ENCODE measurements at places on chromosomes 11 and 22.

DNA sequence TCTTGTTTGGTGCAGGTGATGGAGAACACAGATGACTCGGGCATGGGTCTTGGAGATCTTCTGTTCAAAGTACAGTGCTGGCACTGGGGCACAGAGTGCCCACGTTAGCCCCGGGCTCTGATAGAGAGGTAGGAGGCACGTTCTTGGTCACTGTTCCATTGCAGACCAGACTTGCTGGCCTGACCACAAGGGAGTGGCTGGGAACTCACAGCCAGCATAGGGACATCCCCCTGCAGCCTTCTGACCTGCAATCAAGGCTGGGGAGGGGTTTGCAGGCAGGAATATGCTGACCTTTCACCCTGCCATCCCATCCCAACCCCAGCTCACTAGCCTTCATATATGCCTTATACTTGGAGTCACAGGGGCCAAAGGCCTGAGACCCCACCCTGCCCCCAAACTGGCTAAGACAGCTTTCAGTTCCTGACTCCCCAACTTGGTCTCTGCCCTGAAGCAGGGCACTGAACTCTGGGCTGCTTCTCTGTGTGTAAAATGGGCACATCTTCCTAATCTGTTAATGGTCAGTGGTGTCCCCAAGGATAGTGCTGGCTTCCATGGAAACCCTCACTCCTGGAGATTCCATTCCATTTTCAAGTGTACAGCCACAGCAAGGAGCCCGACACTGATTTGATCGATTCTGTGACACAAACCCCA, 4.6 kb downstream of the MRPL49 start:
- DNase-seq = no peak

DNA sequence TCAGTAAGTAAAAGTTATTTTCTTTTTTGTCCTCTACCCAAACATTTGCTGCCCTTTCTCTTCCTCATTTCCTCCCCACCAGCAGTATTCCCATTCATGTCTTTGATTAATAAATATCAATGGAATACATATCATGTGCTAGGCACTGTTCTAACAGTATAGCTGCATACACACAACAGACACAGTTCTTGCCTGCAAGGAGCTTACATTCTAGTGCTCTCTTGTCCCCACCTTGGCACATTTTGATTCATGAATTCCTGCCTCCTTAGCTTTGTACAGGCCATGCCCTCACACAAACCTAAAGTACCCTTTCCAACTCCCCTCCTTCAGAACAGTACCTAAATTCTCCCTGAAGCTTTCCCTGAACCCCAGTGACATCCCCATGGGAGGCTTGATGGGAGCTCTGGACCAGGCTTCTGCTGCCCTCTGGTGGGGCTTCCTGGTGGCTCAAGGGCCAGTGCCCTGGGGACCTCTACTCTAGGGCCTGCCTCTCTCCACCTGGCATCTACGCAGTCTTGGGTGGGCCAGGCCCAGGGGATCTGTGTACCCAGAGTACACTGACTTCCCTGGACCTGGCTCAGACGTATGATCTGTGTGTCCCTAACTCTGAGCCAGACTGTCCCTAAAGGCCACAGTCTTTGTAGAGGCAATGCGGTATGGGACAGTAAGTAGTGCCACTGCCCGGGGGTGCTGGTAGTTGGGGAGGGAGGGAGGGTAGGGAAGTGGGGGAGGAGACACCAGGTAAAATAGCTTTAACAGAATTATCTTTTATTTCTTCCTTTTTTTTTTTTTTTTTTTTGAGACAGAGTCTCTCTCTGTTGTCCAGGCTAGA, 14.1 kb downstream of the RPS13 start:
- DNase-seq = peak; percentile 48

DNA sequence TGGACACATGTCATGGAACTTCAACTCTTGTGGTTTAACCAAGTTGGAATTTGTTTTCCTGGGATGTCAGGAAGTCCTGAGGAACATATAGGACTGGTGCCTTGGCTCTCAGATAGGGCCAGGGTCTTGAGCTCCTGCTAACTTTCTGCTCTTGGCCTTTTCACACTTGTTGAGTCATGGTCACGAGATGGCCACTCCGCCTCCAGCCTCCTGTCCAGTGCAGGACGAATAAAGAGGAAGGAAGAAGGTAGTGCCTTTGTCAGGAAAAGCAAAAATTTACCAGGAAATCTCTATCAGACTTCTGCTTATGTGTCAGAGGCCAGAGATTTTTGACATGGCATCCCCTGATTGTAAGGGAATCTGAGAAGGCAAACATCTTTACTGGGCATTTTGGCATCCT, 89.1 kb upstream of the ARHGAP20 start:
- no peak for DNase-seq

- no peak for DNase-seq
These were observed 422 bp upstream of the LGR4 start for GRCh38 chr11:27473017-27473406.

DNA sequence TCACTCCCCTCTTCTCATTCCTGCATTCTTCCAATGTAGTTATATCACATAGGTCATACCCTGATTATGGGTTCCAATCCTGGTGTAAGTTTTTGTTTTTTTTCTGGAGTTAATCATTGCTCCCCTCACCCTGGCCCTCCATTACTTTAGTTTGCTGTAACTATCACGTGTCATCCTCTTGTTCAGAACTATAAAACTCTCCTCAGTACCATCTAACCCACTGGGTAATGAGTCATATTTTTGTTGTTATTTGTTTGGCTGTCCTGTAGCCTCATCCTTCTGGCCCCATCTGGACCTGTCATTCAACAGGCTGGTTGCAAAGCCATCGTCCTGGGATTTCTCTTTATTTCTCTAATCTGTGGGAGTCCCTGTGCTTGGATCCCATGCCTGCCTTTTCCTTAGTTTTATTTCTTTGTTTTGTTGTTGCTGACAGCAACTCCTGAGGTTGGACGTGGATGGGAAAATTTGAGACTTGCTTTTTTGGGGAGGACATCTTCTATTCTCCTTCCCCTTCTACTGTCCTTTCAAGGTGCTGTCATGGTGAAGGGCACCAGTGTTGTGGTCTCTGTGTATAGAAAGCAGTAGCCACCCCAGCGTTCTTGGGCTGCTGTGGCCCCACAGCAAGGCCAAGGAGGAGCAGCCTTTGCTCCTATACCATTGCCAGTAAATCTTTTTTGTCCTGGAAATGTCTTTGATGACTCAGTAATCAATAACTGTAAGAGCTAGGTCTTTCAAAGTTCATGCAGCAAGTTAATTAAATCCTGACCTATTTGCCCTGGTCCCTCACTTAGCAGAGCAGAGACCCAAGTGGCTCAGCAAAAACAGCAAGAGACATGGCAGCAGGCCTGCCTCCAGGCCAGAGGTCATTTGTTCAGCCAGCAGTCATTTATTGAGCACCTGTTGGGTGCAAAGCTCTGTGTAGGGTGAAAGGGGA, 82.5 kb downstream of the C22orf31 start:
- no peak for DNase-seq

GRCh38 chr22:43331069-43331451, 12.1 kb downstream of the SCUBE1 start:
- no peak for DNase-seq

GRCh38 chr11:26983645-26984044, 10.3 kb upstream of the FIBIN start:
- DNase-seq = no peak

DNA sequence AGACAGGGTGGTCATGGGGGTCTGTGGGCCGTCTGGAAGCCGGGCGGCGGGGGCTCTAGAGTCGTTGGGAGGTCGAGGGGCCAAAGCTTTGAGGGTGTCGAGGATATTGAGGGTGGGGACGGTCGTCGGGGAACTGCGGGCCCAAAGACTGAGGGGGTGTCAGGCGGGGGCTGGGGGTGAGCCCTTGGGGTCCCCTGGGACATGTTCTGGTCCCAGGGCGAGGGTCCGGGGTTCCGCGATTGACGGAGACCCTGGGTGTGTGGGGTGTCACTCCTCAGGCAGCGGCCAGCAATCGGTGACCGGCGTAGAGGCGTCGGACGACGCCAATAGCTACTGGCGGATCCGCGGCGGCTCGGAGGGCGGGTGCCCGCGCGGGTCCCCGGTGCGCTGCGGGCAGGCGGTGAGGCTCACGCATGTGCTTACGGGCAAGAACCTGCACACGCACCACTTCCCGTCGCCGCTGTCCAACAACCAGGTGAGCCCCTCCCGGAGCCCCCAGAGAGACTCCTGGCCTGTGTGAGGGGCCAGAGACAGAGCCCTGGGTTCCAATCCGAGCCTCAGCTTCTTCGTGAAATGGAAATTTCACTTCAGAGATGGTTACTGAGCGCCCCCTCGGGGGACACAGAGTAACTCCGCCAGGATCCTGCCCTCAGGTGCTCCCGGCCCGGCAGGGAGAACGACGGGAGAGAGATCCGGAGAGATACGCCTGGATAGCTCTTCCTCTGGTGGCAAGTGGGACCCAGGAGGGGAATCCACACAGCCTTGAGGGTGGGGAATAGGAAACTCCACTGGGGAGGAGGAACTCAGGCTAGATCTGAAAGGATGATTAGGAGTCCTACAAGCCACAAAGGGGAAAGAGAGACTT, 714 bp downstream of the SDF2L1 start:
- no peak for DNase-seq

All from pons (tissue), 1 donor.